ENCODE measurements at places on chromosomes 12 and 14. TPM values are rescaled to one million over a fixed set of nuclear protein-coding genes. Genes with fewer than 3 reads are reported as not detected.

GRCh38 chr14:55125403-55125802, 3.6 kb upstream of the LGALS3 start:
- DNase-seq, result no peak

ATXN2 gene
- 51.4 TPM for total RNA-seq

GON7 gene
- total RNA-seq, result 15.5 TPM

DNA sequence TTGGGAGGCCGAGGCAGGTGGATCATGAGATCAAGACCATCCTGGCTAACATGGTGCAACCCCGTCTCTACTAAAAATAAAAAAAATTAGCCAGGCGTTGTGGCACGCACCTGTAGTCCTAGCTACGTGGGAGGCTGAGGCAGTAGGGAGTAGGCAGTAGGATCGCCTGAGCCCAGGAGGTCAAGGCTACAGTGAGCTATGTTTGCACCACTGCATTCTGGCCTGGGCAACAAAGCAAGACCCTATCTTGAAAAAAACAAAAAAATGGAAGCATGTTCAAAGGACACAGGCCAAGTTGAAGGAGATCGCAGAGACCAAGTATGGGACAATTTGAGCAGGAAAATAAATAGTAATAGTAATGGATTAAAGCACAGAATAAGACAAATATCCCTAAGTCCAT, 14.2 kb downstream of the NCAPD2 start:
- DNase-seq, result no peak

JPH4 gene
- 1.1 TPM for total RNA-seq
